ENCODE measurements at places on chromosomes 16 and 17.

GRCh38 chr17:37701496-37701898, 43.4 kb downstream of the HNF1B start:
- DNase-seq = peak; percentile 56

GRCh38 chr16:56708525-56709442, 21.1 kb upstream of the NUP93 start:
- peak; percentile 47 for DNase-seq

- no peak for DNase-seq
Observed at GRCh38 chr17:36529121-36529520, 5.5 kb downstream of the MYO19 start.

DNA sequence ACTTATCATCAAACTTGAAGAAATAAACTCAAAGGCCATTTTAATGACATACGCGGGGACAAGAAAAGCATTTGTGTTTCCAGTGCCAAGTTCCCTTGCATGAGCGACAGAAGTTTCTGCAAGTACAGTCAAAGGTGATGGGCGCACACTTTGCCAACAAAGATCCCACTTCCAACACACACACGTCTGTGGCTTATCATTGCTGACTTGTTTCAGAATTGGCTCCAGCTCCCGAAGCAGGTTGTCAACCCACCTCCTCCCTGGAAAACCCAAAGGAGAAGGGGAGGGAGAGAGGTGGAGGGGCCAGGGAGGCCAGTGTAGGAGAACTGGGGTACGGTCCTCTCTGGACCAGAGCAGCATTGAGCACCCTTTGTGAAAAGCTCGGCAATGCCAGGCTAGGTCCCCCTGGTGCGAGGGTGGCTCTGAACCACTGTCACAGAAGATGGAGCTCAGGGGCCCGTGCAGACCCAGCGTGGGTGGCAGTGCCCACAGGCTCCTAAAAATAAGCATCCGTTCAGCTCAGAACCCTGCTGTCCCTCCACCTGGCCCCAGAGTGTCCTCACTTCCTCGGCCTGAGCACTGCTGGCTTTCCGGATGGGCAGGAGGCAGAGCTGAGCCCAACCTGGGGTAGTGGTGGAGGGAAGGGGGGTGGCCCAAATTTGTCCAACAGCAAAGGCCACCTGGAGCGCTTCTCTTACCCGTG, 33.2 kb downstream of the RBFOX3 start:
- no peak for DNase-seq

- DNase-seq = no peak
Observed at GRCh38 chr16:85011846-85012284, 530 bp upstream of the ZDHHC7 start.

- DNase-seq = no peak
Observed at GRCh38 chr17:33260638-33261037, 32.5 kb downstream of the ASIC2 start.
